Activated CD4-positive, CD25-positive, alpha-beta regulatory T cell treated with anti-CD3 and anti-CD28 coated beads, Interleukin-2, amount 50 U/mL, for 24 hours (primary cell): ENCODE measurements at places on chromosomes 3 and 15.

GRCh38 chr3:24493746-24494617 lies 668 bp downstream of the THRB start:
- no peak for ATAC-seq

- ATAC-seq = no peak
Measured at GRCh38 chr3:139937674-139938279, 2.8 kb downstream of the CLSTN2 start.

DNA sequence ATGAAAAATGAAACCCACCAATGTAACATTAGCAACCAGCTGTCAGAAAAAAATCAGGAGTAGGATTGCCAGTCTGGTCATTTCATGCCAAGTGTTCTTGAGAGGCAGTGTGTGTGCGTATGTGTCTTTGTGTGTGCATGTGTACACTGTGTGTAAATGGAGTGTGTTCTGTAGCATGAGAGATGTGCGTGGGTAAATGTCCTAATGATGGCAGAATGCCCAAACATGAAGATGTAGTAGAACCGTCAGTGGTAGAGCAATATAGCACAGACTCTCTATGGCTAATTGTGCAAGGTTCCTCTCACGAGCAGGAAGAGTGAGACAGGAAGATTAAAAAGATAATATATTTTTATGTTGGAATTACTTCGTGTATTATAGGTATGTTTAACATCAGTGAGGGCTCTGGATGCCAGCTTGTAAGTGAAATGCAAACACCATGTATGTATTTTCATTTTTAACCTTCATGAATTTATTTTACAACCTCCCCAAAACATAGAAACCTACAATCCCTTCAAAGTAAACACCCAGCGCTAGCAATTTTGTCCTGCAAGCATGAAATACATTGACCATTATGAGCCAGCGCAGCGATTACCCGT lies 1038.7 kb downstream of the IGSF11 start:
- no peak for ATAC-seq

- ATAC-seq = no peak
Measured at GRCh38 chr3:19229086-19229485, 80.8 kb downstream of the KCNH8 start.

GRCh38 chr3:133973249-133973980 lies 56.3 kb downstream of the SLCO2A1 start:
- ATAC-seq = no peak

DNA sequence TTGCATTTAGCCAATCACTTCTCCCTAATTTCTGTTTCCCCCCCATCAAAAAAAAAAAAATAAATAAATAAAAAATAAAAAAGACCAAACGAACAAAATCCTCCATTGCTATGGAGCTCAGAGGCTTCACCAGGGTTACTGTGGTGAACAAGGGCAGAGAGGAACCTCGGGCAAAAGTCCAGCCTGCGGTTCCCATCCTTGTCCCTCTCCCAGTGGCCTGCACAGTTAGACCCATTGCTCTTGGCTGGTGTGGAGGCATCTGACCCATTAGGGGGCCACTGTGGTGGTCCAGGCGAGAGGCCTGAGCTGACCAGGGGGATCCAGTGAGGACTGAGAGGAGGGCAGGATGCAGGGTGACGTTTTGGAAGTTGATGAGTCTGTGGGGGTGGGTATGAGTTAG lies 18.8 kb downstream of the CORO2B start:
- no peak for ATAC-seq

GRCh38 chr3:104520228-104520655 lies 846.5 kb upstream of the ALCAM start:
- ATAC-seq = no peak

GRCh38 chr15:92417716-92418115 lies 24.0 kb downstream of the ST8SIA2 start:
- no peak for ATAC-seq

GRCh38 chr3:62109534-62109933 lies 263.8 kb downstream of the FEZF2 start:
- ATAC-seq = no peak

GRCh38 chr3:101091489-101091888 lies 98.3 kb upstream of the ABI3BP start:
- no peak for ATAC-seq

DNA sequence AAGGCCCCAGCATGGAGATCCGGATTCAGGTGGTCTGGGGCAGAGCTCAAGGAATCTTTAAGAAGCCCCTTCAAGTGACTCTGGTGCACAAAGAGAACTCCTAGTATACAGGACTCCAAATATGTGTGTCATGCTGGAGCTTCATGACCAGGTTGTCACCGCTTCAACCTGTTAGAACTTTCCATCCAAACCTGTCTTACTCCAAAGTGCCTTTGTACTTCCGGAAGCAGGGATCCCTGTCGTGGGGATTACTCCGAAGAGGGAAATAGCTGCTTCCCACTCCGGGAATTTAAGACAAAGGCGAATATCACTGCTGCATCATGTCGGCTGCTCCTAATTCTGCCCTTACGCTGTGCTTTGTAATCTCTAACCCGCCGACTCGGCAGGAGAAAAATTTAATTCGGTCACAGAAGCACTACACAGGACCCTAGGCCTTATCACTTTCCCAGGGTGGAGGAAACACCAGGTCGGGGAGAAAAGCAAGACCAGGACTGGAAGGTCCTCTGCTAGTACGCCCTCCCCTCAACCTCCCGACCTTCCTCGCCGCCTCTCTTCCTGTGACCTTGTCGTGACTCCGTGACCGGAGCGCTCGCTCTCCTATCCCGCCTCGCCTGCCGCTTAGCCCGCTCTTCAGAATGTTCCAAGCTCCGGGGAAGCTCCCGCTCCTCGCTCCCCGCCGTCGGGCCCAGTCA lies 730 bp downstream of the HIGD1A start:
- ATAC-seq = peak; percentile 6

DNA sequence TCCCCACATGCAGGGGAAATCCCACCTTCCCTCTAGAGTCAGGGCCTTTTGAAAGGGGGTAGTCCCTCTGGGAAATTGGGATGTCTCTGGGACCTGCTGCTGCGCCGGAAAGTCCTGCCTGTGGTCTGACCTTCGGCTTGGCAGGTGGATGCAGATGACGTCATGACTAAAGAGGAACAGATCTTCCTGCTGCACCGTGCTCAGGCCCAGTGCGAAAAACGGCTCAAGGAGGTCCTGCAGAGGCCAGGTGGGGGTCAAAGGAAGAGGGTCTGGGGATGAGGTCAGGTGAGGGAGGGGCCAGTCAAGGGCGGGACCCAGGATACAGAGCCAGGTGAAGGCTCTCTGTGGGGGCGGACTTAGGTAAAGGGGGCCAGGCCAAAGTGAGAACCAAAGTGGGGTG lies 16.2 kb downstream of the PTH1R start:
- no peak for ATAC-seq

DNA sequence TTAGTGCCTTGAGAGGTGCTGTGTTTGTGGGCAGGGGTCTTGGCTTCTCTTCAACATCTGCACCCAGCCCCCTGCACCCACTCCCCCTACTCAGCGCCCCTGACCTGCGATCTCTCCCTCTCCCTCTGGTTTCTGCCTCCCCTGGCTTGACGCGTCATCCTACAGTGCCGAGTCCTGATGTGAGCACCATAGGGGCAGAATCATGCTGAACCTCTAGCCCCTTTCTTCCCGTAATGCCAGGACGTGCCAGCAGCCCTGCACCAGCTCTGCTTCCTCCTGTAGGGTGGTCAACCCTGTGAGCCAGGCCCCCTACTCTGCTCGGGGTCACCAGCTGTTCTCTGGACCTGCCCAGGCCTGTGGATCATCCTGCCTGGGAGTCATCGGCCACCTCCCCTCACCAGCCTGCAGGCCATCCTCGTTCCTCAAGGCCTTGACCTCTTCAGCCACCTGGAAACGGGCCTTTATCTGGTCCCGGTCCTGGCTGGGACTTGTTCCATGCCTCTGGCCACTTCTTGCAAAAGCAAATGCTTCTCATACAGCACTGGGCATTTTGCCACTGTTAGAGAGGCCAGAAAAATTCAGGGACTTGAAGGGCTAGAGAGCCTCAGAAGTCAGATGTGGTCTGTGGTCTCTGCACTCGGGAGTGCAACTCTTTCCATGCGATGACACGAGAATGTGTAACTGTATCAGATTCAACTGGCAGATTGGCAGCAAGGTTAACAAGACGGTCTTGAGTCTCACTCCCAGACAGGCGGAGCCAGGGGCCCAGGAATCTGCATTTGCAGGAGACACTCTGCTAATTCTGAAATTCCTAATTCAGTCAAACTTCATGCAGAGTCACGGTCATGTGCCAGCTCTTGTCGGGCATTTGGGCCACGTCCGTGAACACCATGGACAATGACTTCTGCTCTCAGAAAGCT lies 16.7 kb upstream of the KLF15 start:
- ATAC-seq = no peak

DNA sequence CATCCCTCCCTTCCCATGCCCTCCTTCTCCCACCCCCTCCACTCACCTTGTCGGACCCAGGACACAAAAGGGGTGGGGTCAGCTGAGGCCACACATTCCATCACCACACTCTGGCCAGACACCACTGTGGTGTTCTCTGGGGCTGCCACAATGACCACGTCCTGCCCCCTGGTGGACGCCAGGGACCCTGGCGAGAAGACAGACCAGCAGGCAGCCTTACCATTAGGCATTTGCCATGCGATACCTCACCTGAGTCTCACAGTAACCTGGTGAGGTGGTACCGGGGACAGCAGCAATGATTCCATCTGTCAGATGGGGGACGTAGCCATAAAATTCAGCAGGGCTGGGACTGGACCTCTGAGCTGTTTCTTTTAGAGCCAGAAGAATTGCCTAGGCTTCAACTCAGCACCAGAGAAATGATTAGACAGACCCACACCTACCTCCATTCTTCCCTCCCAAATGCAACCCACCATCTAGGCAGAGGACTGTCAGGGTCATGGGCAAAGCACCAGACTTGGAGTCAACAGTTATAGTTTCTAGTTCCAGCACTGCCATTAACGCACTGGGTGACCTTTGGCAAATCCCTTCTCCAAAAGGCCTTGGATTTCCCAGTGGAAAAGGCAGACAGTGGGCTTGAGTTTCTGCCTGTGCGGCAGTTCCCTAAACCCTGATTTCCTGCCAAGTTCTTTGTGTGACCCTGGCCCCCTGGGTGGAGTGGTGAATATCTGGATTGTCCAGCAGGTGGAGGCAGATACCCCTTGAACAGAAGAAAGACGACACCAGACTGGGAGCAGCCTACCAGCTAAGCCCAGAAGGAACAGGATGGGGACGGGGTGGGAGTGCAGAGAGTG lies 21.8 kb downstream of the IGDCC4 start:
- peak; percentile 63 for ATAC-seq

DNA sequence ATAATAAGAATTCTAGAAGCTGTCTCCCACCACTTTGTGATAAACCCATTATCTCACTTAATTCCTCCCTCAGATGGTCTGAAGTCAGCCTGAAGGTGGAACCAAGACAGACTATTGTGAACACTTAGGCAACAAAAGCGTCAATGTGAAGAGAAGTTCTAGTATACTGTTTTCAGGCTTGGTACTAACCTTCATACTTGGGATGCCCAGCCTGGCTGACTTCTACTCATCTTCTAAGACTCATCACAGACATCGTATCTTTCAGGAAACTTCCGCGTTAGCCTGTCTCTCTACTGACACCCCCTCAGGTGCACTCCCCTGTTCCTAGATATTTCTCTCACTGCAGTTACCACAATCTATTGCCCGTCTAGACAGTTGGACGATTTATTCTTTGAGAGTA lies 201.2 kb downstream of the SATB1 start:
- no peak for ATAC-seq

DNA sequence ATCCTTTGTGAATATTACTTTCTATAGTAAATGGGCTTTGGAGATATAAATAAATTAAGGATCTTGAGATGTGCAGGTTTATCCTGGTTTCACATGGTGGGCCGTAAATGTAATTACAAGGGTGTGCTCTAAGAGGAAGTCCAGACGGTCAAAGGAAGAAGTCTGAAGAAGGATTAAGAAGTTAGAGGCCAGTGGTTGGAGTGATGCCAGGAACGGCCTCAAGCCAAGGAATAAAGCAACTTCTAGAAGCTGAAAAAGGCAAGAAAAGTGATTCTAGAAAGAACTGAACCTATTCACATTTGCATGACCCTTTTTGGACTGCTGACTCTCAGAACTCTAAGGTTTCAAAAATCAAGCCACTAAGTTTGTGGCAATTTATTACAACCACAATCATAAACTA lies 981.3 kb upstream of the ALCAM start:
- no peak for ATAC-seq

GRCh38 chr3:158104431-158104921 lies 1.7 kb downstream of the SHOX2 start:
- ATAC-seq = no peak

GRCh38 chr3:25888892-25889524 lies 99.1 kb downstream of the OXSM start:
- ATAC-seq = no peak

- peak; percentile 76 for ATAC-seq
Measured at GRCh38 chr3:196968233-196969133, at the start of gene PIGZ. TSS of gene PIGZ (minus strand) at chr3:196968833. CDS start at chr3:196952031, 16,802 bp downstream.

GRCh38 chr3:176906046-176906905 lies 291.0 kb downstream of the TBL1XR1 start:
- ATAC-seq = no peak

- no peak for ATAC-seq
Measured at GRCh38 chr15:39745415-39745814, 37.2 kb downstream of the FSIP1 start.

DNA sequence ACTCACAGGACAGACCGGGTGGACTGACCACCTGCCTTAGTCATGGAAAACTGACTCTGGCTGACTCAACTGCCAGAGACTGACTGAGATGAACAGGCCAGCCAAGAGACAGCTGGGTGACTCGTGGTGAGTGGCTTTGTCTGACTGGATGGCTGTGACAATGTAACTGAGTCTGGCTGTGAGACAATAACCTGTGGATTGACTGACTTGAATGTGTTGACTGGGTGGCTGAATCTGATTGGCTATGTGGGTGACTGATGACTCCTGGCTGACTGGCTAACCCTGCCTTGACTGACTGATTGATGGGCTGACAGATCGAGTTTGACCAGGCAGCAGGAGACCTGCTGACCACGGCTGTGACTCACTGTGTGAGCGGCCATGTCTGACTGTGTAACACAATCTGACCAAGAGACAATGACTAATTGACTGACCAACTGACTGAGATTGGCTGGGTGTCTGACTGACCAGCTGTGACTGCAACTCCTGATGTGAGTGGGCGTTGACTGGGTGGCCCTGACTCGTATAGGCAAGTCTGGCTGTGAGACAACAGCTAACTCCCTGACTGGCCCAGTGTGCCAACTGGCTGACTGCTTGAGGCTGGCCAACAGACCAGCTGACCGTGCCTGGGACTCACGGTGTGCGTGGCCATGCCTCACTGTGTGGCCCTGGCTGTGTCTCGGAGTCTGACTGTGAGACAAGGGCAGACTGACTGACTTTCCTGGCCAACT lies 509.1 kb downstream of the SHQ1 start:
- ATAC-seq = peak; percentile 81

- ATAC-seq = no peak
Measured at GRCh38 chr3:35296533-35296932, 342.8 kb upstream of the ARPP21 start.

DNA sequence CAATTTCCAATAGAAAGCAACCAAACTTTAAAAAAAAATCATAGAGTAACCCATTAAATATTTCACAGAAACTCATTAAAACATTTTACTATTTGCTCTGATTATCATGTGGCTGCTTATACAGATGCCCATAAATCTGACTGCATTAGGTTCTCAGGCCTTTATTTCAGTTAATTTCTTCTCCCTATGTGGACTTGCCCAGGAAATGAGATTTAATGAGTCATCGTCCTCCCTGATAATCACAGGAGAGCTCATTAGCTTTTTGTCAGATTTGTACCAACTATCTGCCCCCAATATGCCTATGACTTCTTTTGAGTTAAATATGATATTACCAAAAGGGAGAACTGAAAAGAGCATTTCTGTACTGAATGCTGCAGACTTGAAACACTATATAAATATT lies 168.0 kb downstream of the FOXB1 start:
- ATAC-seq = no peak
